ENCODE measurements at places on chromosomes 1 and 21. TPM values are rescaled to one million over a fixed set of nuclear protein-coding genes. Genes with fewer than 3 reads are reported as not detected.

LAPTM5 gene
- total RNA-seq, result 1.3 TPM

PHF13 gene
- 40.0 TPM for total RNA-seq

DNA sequence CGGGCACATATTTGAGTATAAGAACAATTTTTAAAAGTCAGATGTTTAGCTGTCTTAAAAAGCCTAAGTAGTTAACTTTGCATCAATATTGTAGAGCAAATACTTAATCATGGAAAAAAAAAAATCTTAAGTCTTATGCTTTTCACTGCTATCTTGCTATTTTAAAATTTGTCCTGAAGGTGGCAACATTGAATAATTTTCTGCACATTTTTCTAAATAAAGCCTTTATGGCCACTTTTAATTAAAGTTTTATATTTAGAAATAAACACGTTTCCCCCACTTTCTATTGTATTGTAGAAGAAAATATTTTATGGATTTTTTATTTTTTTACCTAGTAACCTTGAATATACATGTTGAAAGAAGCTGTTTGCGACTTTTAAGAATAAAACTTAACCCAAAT, 198.8 kb downstream of the AMY1C start:
- DNase-seq, result no peak
- peaks cover 4% of the 10 kb centered on the region for H3K4me1 ChIP-seq
- H3K27me3 ChIP-seq, result peaks cover 18% of the 10 kb centered on the region
- H3K4me3 ChIP-seq, result no peak overlapping the region
- H3K27ac ChIP-seq, result no peak overlapping the region
- no peaks in the 10 kb centered on the region for H3K36me3 ChIP-seq

DNA sequence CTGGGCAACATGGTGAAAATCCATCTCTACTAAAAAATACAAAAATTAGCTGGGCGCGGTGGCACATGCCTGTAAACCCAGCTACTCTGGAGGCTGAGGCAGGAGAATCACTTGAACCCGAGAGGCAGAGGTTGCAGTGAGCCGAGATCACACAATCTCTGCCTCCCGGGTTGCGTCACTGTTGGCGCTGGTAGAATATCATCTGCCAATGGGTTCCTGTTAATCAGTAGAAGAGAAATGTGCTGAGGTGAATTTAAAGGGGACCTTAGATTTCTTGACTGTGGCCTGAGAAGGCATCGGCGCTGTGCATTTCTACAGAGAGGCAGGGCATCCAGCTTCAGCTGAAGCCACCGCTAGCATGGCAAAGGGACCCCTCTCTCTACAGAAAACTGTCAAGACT, 68.0 kb downstream of the TGFB2 start:
- DNase-seq, result no peak
- peaks cover 8% of the 10 kb centered on the region for H3K36me3 ChIP-seq
- H3K27ac ChIP-seq, result no peak overlapping the region
- 0 out of 2 replicates have a peak, but pooled peaks cover 4% of the 10 kb centered on the region for H3K4me1 ChIP-seq
- no peaks in the 10 kb centered on the region for H3K27me3 ChIP-seq
- no peak overlapping the region for H3K4me3 ChIP-seq

DNA sequence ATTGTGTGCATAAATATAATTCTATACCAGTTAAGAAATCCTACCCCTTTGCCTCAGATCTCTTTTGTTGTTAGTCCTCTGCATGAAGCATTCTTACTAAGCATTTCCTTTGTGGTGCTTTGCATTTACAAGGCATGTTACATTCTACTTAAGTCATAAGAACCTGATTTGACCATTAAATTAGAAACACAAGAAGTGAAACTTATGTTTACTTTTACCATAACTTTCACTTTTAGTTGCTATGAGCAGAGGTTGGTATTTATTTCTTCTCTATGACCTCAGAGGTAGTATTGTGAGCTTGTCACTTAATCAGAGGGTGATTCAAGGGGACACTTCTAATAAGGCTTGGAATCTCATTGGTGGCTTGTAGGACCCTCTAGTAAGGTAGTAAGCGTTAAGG, 9.0 kb downstream of the FAM20B start:
- H3K4me3 ChIP-seq, result no peak overlapping the region
- no peaks in the 10 kb centered on the region for H3K27me3 ChIP-seq
- no peak for DNase-seq
- H3K36me3 ChIP-seq, result no peaks in the 10 kb centered on the region
- H3K4me1 ChIP-seq, result peaks cover 53% of the 10 kb centered on the region

ZNF683 gene
- total RNA-seq, result not detected

DNA sequence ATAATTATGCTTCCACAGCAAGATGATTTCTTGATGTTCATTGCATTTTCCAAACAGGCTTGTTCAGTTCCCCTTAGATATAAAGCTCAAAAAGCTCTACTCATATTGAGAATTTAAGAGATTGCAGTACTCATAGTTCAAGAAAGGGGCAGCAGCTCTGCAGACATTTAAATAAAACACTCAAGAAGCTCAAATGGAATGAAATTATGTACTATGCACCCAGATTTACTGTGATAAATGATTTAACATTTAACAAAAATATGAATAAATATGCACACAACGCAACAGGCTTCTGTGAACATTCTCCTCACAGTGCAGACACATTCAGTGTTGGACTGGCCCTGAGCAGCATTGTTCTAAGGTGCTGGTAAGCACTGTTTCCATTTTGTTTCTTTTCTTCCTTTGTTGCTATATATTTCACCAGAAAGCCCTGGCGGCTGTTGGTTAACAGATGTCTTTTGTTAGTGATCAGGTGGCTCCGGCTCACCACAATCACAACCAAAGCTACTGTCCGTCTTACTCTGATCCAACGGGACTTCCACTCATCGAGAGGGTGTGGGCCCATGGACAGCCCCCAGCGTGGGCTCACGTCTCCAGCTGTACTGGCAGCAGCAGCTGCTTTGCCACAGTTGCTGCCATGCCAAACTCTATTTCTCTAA, 1440.3 kb downstream of the NCAM2 start:
- DNase-seq, result no peak
- no peaks in the 10 kb centered on the region for H3K36me3 ChIP-seq
- H3K4me3 ChIP-seq, result no peak overlapping the region
- H3K27me3 ChIP-seq, result no peaks in the 10 kb centered on the region
- no peaks in the 10 kb centered on the region for H3K4me1 ChIP-seq
- H3K27ac ChIP-seq, result no peak overlapping the region

DNA sequence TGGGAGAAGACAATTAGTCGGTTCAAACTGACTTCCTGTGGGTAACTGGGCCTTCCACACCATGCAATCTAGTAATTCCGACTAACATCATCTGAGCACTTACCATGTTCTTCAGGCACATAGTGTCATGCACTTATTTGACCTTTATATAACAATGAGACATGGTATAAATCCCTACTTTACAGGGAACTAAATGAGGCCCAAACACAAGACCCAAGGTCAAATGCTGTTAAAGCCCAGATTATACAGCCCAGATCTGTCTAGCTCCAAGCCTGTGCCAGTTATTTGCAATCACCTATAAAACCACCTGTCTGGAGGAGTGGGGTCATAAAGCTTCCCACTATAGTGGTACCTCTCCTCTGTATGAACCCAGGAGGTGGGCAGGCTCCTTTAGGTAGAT, 40.8 kb downstream of the JAK1 start:
- DNase-seq, result no peak
- no peaks in the 10 kb centered on the region for H3K27me3 ChIP-seq
- peaks cover 44% of the 10 kb centered on the region for H3K4me1 ChIP-seq
- H3K36me3 ChIP-seq, result peaks cover 4% of the 10 kb centered on the region

GRCh38 chr1:85334962-85335361, 58.5 kb upstream of the BCL10 start:
- H3K36me3 ChIP-seq, result peaks cover 6% of the 10 kb centered on the region
- no peaks in the 10 kb centered on the region for H3K27me3 ChIP-seq
- H3K27ac ChIP-seq, result no peak overlapping the region
- no peak for DNase-seq
- no peak overlapping the region for H3K4me3 ChIP-seq

CD2 gene
- total RNA-seq, result 0.44 TPM

ERRFI1 gene
- 44.6 TPM for total RNA-seq

DNA sequence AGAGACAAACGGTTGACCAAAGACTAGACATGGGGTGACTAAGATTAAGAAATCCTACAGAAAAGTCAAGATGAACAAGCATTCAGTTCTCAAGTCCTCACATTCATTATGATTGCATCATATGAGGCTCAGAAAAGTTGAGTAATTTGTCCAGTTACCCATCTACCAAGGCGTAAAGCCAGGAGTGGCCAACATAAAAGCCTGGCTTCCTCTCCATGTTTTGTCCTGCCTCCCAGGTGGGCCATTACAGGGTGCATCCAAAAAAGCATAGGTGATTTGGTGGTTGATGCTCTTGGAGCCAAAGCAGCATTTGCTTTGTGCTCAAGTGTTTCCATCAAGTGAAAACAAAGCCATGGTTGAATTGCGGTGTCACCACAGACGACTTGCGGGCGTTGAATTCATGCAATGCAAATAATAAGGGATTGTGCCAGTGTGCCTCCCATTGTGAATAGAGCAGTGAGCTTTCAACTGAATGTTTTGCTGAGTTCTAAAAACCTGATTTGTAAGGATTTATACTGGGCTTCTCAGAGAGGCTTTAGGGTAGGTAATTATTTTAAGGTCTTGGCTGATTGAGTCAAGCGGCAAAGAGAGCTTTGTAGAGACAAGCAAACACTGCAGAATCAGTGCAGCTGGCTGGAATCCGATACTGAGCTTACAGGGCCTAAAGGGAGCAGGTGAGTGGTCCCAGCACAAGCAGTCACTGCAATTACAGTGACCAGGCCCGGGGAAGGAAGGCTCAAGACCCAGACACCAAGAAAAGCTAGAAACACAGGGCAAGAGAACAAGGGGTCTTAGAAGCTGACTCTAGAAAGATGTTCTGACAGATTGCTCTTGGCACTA, 54.1 kb downstream of the KCNJ15 start:
- no peak overlapping the region for H3K27ac ChIP-seq
- peaks cover 40% of the 10 kb centered on the region for H3K27me3 ChIP-seq
- H3K4me1 ChIP-seq, result peaks cover 15% of the 10 kb centered on the region
- no peak overlapping the region for H3K4me3 ChIP-seq
- no peaks in the 10 kb centered on the region for H3K36me3 ChIP-seq

ITLN1 gene
- total RNA-seq, result not detected

TMEM79 gene
- total RNA-seq, result 2.7 TPM

GRCh38 chr1:101713760-101714159, 283.0 kb downstream of the OLFM3 start:
- DNase-seq, result no peak
- no peak overlapping the region for H3K27ac ChIP-seq
- H3K4me1 ChIP-seq, result peaks cover 34% of the 10 kb centered on the region
- H3K27me3 ChIP-seq, result peaks cover 88% of the 10 kb centered on the region
- peak overlapping the region; percentile 45 for H3K4me3 ChIP-seq

- H3K27ac ChIP-seq, result no peak overlapping the region
- no peaks in the 10 kb centered on the region for H3K27me3 ChIP-seq
- no peak overlapping the region for H3K4me3 ChIP-seq
- H3K4me1 ChIP-seq, result no peaks in the 10 kb centered on the region
These were observed 918.2 kb upstream of the ADGRL2 start for GRCh38 chr1:80882553-80882952.

GRCh38 chr1:185477638-185478580, 160.9 kb upstream of the IVNS1ABP start:
- H3K27me3 ChIP-seq, result no peaks in the 10 kb centered on the region
- no peaks in the 10 kb centered on the region for H3K36me3 ChIP-seq
- H3K27ac ChIP-seq, result no peak overlapping the region
- H3K4me1 ChIP-seq, result peaks cover 10% of the 10 kb centered on the region

DNA sequence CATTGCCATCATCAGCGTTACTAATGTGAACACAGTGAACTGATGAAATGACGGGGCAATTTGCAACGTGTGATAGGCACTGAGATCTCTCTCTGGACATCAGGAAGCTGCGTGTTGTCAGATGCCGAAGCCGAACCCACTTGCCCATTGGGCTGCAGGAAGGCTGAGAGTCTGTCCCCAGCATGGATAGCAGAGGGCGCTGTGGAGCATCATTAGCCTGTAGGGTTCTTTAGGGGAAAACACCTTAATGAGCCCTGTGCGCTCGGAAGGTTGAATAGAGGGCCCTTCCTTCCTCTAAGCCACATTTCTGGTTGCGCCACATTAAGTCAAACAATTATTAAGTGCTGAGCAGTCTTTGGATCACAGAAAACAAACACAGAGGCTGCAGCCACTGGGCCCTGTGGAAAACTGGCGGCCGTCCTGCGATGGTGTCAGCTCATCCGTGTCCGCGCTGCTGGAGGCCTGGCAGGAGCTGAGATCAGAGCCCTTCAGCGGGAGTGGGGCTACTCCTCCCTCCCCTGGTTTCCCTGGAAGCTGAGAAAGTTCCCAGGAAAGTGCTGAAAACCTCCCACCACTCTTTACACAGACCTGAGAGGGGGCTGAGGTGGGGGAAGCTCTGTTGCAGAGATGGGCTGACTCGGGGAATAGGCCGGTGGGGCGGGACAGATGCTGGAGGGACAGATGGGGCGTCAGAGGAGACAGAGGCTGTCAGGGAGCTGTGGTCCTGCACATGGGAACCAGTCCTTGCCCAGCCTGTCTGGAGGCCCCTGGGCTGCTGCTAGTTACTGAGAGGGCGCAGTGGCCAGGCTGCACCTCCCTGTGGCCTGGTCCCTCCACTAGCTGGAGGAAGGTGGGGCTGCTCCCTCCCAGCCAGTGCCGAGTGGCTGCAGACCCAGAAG, 12.7 kb downstream of the TFF2 start:
- H3K4me3 ChIP-seq, result peak overlapping the region; percentile 40
- H3K4me1 ChIP-seq, result peaks cover 39% of the 10 kb centered on the region
- peak; percentile 90 for DNase-seq
- peak overlapping the region; percentile 97 for H3K27ac ChIP-seq

- DNase-seq, result no peak
- no peak overlapping the region for H3K4me3 ChIP-seq
- peaks cover 9% of the 10 kb centered on the region for H3K4me1 ChIP-seq
- no peak overlapping the region for H3K27ac ChIP-seq
These were observed 216.9 kb downstream of the MATN1 start for GRCh38 chr1:30506291-30507015.

KRTAP21-3 gene
- not detected for total RNA-seq

DNA sequence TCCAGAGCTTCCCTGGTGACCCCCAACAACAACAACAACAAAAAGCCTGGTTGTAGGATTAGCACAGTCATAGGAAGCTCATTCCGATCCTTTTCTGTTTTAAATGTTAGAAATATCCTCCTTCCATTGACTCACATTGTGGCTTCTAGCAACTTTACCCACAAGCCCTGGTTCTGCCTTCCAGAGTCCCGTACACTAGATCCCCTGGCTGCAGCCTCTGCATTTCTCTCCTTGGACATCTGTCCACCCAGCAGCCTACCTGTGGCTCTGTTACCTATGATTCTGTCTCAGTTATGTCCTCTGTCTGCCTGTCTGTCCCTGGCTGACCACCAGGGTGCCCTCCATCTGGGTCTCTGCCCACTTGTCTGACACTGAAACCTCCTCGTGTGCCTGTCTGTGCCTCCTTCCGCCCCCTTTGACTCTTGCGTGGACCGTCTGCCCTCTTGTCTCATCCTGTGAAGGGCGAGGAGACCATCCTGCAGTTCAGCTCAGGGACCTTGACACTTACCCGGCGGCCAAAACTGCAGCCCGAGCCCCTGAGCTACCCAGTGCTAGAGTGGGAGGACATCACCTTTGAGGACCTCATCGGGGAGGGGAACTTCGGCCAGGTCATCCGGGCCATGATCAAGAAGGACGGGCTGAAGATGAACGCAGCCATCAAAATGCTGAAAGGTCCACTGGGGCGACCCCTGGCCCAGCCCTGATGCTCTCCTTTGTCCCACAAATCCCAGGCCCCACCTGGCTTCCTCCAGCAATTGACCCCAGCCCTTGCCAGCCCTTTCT, 16.1 kb downstream of the TIE1 start:
- peaks cover 6% of the 10 kb centered on the region for H3K4me1 ChIP-seq
- H3K36me3 ChIP-seq, result no peaks in the 10 kb centered on the region
- no peaks in the 10 kb centered on the region for H3K27me3 ChIP-seq

CD244 gene
- total RNA-seq, result not detected

GRCh38 chr1:3139451-3139852, 70.4 kb downstream of the PRDM16 start:
- DNase-seq, result no peak
- no peaks in the 10 kb centered on the region for H3K36me3 ChIP-seq
- no peak overlapping the region for H3K4me3 ChIP-seq
- no peak overlapping the region for H3K27ac ChIP-seq
